ENCODE measurements at places on chromosomes 13 and 19.

DNA sequence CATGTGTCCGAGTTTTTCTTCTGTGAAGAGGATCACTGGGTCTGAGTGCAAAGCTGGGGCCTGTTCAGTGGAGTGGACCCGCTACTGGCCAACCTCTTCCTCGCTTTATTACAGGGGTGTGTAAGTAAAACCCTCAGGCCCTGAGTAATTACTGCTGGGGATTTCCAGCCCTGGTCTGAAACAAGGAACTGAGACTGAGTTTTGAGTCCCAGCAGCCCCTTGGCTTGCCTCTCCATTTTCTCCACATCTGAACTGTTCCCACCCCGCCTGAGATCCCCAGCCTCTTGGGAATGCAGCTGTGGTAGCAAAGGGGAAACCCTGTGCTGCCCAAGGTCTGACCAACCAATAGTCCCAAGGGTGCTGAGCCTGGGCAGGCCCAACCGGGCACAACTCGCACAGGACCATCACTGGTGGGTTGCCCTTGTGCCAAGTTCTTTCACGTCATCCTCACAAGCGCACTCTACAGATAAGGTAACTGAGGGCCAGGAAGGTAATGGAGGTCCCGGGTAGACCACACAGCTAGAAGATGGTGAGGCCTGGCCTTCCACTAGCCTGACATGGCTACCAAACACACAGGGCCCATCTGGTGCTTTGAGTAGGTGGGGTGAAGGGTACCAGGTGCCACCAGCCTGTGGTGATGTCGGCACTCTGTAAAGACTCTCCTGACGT, 13.7 kb upstream of the SLC35E1 start:
- DNase-seq, result no peak

DNA sequence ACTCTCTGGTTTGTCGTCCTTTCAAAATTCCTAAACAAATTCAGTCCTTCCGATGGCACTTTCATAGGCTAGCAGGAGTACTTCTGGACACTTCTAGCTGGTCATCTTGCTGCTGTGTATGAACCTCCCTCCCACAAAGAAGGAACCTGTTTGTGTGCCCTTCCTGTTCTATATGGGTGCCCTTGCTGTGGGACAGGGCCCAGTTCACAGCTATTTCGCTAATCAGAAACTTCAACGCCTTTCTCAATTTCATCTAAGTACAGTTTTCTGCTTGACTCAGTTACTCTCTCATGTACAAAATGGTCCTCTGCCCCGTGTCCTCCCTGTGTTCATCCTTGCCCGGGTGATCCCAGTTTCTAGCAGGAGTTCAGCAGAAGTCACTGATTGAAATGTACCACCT, 96.1 kb downstream of the STARD13 start:
- no peak for DNase-seq

DNA sequence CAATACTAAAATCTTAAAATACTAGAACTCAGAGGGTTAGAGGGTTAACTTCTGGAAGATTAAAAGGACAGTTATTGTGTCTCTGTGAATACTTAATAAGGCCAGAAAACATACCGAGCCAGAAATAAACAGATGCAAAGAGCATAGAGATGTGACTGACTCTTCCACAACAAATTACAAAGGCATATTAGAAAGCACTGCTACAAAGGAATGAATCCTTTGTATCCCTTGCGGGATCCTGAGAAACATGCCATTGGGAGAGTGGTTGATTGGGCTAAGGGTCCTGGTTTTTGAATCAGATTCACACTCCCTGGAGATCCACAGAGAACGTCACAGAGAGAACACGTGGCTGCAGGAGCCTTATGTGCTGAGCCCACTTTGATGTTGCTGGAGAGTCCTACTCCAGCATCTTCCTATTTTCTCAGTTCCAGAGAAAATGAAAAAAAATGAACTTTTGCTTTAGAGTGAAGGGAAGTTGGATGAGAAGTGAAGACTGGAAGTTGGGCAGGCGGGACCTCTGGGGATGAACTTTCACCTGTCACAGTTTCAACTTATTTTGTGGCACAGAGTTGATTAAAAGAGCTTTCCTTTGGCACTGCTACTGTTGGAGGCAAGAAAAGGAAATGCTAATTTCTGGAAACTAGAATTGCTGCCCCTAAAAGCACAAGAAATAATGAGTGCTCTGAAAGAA, 309.9 kb downstream of the DCT start:
- no peak for DNase-seq

GRCh38 chr19:33860312-33861090, 63.8 kb downstream of the KCTD15 start:
- no peak for DNase-seq

DNA sequence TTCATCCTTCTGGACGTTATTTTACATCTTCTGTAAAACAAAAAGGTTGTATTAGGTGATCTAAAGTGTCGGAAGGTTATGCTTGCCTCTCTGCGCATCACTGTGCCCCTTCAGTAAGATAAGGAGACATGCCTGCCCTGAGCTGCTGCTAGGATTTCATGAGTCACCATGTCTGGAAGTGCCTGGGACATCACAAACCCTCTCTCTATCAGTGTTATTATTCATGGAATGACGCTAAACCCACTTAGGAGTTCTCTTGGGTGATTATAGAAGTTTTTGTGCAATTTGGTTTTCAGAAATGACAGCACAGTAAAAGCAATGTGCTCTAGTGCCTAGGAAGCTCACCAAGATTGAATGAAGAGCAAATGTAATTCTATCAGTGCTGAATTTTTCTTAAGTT, 617.7 kb downstream of the DCT start:
- no peak for DNase-seq

GRCh38 chr13:99085808-99086266, 108.0 kb upstream of the DOCK9 start:
- DNase-seq, result no peak

- no peak for DNase-seq
Observed at GRCh38 chr19:46218160-46218559, 11.4 kb upstream of the IGFL1 start.

- peak; percentile 66 for DNase-seq
Observed at GRCh38 chr19:1455336-1456120, 5.6 kb downstream of the APC2 start.

- DNase-seq, result no peak
Observed at GRCh38 chr19:1261798-1262622, 7.1 kb upstream of the CIRBP start.

DNA sequence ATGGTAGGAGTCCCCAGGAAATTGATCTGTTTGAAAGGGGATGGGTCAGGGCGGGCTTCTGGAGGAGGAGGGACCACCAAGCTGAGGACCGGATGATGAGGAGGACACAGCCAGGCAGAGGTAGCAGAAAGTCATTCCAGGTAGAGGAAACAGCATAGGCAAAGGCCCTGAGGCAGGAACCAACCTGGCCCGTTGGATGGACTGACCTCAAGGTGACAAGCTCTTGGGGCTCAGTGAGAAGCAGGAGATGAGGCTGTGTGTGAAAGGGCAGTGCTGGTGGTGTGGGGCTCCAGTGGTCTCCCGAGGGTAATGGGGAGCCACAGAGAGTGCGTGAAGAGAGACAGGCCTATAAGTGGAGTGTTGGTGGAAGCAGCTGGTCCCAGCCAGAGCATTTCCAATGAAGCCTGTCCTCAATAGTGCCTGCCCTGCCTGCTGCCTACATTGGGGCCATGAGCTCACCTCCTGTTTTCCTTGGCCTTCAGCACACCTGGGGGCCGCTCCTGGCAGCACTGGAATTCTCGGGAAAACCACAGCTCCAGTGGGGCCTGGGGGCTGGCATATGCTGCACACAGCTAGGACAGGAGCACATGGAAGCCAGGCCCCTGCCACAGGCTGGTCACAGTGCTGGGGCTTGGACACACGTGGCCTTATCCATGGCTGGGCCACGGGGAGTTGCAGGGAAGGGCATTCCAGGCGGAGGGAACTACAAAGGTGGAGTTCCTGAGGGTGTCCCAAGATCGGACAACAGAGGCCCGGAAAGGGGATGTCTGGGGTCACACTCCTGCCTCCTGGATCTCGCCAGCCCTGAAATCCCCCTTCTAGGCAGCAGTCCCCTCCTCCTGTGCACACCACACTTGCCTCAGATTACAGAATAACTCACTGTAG, 2.3 kb upstream of the COMP start:
- no peak for DNase-seq

- DNase-seq, result no peak
Observed at GRCh38 chr13:94057618-94058186, 421.8 kb downstream of the DCT start.

DNA sequence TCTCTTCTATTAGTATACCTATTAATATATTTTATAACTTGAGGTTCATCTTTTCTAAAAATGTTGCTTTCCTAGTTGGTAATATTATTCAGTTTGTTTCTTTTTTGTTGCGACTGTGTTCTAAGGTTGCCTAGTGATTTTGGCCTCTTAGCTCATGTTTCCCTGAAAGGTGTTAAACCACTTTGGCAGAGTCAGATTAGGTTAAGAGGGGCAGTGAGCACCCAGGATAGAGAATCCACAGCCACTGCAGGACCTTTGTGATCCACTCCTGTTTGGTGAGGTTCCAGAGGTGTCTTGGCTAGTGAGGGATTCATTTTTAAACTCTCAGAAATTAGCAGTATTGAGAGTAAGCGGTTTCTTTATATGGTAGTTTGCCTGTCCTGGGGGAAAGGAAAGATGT, 14.9 kb upstream of the GPR18 start:
- no peak for DNase-seq

DNA sequence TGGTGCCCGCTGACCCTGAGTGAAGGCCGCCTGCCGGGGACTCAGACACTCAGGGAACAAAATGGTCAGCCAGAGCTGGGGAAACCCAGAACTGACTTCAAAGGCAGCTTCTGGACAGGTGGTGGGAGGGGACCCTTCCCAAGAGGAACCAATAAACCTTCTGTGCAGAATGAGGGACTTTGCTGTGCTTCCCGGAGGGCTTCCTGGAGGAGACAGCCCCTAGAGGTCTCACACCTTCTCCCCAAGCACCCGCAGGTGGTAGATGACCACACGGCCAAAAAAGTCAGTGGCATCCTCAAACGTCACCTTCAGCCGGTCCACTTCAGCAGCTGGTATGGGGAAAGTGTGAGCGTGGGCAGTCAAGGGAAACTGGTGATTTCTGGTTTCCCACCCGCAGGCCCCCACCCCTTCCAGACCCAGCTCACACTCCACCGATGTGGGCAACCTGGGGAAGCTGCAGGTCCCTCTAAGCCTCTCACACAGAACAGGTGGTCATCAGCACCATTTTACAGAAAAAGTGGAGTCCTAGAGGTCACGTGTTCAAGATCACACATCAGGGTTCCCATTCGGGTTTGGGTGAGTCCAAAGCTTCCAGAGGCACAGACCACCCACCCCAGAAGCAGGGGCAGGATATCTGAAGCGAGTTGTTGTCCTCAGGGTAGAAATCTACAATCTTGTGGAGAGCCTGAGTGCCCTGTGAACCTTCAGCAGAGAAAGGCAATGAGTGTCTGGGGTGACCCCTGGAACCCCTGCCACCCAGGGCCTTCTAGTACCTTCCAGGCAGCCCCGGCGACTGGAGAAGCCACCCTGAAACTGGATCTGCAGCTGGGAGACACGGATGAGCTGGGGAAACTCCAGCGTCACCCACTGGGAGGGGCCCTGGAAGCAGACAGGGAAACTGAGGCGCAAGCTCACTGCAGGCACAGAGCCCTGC, 1.2 kb downstream of the NR2C2AP start:
- no peak for DNase-seq

GRCh38 chr19:46186101-46186716, 38.2 kb downstream of the IGFL2 start:
- no peak for DNase-seq

DNA sequence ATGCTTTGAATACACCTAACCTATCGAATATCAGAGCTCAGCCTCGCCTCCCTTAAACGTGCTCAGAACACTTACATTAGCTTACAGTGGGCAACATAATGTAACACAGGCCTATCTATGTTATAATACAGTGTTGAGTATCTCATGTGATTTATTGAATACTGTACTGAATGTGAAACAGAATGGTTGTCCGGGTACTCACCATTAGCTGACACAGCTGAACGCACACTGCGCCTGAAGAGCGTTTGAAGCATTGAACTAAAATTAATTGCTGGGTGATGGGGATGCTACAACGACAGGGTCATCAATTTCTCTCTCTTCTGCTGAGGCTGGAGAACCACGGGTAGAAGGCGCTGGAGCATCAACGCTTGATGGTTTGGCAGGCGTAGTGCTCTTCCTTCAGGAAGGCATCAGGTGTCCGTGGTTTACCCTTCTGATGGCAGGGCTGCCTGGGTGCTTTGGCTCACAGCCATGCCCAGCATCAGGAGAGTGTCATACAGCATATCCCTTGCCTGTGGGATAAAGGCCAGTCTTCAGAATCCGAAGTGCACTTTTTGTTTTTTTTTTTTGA, 46.9 kb upstream of the UBE2L5 start:
- peak; percentile 28 for DNase-seq

- DNase-seq, result no peak
Observed at GRCh38 chr13:75754936-75755335, 118.8 kb downstream of the LMO7 start.

DNA sequence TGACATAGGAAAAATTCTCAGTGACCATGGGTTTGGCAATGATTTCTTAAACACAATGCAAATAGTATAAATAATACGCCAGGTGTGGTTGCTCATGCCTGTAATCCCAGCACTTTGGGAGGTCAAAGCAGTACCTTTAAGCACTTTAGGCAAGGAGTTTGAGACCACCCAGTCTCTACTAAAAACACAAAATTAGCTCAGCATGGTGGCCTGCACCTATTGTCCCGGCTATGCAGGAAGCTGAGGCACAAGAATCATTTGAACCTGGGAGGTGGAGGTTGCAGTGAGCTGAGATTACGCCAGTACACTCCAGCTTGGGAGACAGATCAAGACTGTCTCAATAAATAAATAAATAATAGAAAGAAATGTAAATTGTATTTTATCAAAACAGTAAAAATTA, 356.5 kb upstream of the SLITRK6 start:
- no peak for DNase-seq

GRCh38 chr19:41441321-41441945, 1.5 kb upstream of the ERICH4 start:
- DNase-seq, result no peak

Measured in SHP77 (cell line).